ENCODE measurements at places on chromosomes 7 and 10.

DNA sequence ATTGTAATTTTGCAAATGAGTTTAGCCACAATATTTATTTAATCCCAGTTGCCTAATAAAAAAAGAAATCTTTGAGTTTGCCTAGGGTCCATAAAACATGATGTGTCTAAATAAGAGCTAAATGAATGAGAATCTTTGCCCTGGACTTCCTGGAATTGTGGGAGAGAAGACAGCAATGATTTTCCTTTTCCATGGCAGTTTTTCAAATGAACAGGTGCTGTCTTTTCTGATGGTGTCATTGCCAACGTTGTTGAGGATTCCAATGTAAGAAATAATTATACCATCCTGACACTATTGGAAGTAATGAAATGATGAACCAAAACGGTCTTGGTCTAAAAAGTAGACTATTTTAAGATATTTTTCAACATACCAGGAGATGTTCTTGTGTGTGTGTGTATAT is 984.7 kb upstream of the CELF2 start:
- no peak for DNase-seq

DNA sequence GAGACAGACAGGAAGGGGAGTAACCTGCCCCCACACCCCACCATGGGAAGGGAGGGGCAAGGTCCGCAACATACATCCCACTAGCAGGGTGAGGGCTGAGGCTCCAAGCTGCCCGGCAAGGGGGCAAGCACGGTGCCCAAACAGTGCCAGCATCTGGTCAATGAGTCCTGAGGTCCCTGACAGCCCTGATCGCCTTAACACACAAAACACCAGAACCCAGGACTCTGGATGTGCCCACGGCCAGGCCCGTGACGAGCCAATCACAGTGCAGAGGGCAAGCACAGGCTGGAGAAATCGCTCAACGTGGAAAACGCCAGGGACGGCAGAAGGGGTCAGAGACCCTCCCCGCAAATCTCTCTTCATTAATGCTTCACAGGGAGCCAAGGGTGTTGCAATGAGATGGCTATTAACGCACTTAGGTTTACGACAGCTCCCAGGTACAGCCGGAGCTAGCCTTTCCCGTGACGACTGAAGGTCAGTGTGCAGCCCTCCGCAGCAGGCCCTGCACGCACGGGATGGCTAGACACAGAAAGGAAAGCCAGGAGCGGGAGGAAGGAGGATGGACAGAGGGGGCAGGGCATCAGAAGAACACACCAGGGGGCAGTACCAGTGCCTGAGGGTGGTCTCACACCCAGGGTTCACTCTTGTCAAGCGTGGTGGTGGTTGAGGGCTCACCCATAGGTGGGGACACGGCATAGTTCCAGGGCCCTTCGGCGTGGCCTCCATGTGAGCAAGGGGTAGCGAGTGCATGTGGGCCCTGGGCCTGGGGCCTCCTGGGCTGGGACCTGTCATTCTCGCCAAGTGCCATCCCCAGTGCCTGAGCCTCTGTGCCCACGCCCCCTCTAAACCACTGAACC is 220.5 kb downstream of the MAD1L1 start:
- no peak for DNase-seq

GRCh38 chr7:131829947-131830558 is 273.6 kb upstream of the PODXL start:
- DNase-seq = no peak

DNA sequence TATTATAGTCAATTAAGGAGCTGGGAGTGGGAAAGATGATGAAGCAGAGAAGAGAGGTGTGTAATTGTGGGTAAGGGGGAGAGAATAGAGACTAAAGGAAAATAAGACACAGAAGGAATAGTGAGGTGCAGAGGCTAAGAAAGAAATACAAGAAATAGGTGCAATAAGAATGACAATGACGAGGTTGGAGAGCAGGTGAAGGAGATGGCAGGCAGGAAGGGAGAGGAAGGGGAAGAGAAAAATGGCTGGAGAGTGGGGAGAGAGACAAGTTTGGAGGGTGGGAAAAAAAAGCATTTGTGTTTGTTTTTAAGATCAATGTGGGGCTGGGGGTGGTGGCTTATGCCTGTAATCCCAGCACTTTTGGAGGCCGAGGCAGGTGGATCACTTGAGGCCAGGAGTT is 27.6 kb upstream of the MKLN1 start:
- no peak for DNase-seq

DNA sequence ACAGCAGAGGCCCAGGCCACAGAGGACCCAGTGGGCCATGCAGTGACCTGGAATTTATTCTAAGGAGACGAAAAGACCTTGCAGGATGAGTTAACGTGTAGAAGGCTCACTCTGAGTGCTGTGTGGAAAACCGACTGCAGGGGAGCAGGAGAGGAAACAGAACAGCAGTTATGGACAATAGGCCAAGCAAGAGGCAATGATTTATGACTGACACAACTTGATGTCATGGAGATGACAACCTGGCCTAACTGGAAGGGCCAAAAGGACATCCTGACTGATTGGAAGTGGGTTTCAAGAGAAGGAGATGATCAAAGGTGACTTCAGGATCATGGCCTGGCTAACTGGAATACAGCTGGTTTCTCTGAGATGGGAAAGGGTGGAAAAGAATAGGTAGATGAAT is 70.2 kb upstream of the RAPGEF5 start:
- DNase-seq = no peak

- DNase-seq = no peak
These were observed 509.1 kb upstream of the PCDH15 start for GRCh38 chr10:55310143-55310542.

DNA sequence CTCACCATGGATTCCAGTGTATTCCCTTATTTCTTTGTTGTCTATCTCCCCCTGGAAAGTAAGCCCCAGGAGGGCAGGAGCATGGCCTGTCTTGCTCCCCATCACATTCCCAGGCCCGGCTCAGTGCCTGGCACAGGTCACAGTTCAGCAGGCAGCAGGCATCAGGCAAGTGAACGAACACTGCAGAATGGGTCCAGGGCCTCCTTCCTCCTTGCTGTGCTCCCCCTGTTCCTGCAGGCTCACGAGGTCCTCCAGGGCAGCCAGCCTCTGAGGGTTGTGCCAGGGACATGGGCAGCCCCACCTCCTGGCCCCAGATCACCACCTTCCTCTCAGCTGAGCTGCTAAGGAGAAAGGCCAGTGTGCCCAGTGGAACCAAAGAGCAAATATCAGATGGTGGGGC is 41.8 kb downstream of the PDLIM1 start:
- DNase-seq = no peak

- DNase-seq = no peak
These were observed 143.9 kb upstream of the MGMT start for GRCh38 chr10:129322933-129323820.

- DNase-seq = no peak
These were observed 45.7 kb downstream of the ESYT2 start for GRCh38 chr7:158783595-158783994.

DNA sequence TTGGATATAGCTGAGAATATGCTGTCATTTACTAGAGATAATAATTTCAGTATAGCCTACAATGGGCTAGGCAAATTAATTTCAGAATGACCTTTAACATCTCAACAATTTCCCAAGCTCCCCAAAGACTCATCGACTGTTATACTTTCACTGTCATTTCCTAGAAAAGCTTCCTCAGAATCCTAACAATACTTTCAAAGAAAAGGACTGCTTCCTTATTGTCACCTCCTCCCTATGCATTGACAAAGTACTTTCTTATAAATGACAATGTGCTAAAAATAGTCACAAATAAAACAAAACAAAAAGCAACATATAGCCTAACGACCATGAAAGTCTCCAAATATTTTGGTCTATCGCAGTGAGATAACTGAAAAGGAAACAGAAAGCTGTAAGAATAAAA is 272.6 kb downstream of the ELMO1 start:
- no peak for DNase-seq

DNA sequence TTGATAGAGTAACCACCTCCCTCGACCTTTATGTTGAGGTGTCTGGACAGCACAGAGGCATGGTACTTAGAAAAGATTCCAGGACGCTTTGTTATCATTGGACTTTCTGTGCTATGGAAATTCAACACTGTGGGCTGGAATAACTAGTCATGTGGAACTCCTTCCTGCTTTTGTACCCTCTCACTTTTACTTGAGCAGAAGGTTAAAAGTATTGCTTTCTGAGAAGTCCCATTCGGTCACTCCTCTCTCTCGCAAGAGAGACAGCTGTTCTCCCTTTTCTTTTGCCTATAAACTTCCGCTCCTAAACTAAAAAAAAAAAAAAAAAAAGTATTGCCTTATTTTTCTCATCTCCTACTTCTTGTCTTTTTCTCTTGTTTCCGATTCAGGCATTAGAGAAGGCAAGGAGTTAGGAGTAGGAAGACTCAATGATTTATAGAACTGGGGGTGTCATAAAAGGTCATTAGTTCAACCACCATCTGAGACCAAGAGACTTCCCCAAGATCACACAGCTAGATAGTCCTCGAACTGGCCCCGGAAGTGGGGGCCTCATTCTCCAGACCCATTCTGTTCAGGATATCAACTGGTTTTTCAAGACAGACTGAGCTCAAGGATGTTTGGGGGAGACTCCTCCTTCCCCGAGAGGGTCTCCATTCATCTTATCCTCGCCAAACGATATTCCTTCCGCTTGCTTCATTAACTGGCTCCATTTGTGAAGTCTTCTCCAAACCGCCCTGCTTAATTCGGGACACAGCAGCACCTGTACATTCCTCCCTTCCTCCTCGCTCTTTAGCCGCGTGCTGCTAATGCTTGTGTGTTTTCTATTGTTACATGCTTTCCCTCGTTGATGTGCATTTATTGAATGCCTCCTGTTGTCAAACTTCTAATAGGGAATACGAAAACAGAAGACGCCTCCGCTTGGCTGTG is 995 bp upstream of the INPP5F start:
- DNase-seq = no peak

DNA sequence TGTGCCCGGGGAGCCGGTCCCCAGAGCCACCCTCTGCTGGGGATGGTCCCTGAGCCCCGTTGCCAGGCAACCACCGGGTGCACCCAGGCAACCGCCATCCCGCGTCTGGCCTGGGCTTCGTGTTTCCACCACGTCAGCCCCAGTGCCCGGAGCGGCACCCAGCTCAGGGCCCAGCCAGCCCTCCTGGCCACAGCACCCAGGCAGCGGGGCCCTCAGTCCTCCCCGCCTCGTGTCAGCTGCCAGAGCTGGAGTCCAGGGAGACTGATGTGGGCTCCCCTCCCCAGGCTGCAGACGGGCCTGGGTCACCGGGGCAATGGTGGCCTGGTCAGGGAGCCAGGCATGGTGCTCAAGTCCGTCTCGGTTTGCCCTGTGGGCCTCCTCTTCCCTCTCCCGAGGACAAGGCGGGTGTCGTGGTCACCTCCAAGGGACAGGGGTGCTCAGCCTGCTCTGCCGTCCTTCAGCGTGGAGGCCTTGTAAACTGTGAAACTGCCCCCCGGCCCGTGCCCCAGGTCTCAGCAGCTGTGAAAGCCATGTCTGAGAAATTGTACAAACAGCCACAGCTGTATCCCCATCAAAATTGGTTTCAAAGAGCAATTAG is 72.5 kb downstream of the MICALL2 start:
- no peak for DNase-seq

GRCh38 chr10:95406651-95407280 is 116.0 kb upstream of the PDLIM1 start:
- no peak for DNase-seq

- peak; percentile 42 for DNase-seq
These were observed 176.2 kb upstream of the ITGB1 start for GRCh38 chr10:33134011-33134751.

DNA sequence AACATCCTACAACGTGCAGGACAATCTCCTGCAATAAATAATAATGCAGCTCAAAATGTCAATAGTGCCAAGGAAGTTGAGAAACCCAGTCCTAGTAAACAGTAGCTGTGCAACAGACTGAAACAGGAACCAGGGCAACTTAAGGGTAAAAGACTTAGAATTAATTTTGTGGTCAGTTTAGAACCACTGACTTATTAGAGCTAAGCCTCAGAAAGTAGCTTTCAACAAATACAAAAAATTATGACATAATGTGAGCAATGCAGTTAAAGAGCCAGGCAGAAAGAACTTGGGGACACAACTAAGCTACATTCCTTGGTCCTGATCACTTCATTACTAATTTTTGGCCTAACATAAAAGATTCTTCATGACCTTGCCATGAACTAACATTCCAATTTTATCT is 195.4 kb downstream of the MACC1 start:
- no peak for DNase-seq

DNA sequence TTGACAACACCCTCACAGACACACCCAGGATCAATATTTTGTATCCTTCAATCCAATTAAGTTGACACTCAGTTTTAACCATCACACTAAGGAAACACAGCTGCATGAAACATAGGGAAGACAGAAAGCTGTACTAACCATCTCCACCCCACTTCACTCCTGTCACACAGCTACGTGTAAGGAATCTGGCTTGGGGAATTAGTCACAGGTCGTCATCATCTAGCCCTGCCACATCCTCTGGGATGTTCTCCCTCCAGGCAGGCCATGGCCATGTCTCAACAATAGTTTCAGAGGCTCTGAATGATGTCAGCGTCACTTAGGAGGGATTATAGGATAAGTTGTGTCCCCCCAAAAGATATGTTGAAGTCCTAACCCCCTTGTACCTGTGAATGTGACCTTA is 10.8 kb upstream of the SEMA3C start:
- DNase-seq = no peak

GRCh38 chr7:29565634-29565981 is 2.0 kb downstream of the PRR15 start:
- no peak for DNase-seq

DNA sequence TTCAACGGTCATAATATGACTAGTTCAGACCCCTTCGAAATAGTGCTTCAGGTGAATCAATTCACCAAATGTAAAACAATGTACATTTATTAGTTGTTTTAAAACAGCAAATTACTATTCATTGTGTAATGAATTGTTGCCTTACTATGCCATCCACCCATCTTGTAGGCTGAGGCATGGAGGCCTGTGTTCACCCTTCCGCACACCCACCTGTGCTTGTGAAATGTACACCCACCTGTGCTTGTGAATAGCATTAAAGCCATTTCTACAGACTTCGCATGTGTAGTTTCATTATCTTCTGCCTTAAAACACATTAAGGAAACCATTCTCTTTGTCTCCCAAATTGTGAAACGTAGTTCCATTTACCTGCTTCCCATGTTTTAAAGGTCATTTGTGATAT is 16.8 kb downstream of the CLRN3 start:
- DNase-seq = no peak

GRCh38 chr7:25665374-25665773 is 437.1 kb upstream of the NPVF start:
- DNase-seq = no peak

DNA sequence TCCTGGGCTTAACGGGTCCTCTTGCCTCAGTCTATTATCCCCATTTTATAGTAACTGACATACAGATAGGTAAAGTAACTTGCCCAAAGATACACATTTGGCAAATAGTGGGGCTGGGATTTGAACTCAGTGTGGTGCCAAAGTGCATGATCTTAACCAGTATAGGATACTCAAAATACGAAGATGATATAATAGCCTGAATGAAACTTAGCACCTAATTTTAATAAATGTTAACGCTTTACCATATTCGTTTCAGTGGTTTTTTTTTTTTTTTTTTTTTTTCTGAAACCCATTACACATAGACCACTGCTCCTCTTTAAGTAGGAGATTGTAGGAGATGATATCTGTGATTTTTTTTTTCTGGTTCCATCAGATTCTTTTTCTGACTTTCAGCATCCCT is 21.4 kb downstream of the ACTR3B start:
- no peak for DNase-seq

- peak; percentile 26 for DNase-seq
These were observed at the start of gene PALD1 for GRCh38 chr10:70478191-70479164. TSS of gene PALD1 (plus strand) at chr10:70478767. CDS start at chr10:70525952, 47,185 bp downstream.

- no peak for DNase-seq
These were observed 47.1 kb upstream of the WASL start for GRCh38 chr7:123795917-123796316.
